ENCODE measurements at places on chromosomes 2 and 18.

DNA sequence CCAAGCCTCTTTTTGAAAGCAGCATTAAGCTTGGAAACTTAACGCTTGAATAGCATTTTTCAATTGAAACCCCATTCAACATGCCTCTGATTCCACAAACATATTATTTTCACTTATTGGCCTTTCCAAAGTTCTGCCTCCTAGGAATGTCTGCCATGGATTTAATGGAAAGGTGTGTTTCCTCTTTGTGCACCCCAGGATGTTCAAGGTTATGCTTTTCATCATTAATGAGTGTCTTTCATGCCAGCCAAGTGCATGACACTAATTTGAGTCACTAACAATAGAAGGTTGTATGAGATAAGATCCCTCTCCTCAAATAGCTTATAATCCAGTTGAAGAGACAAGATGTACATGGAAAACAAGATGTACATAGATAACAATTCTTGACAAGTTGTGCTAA is 84.7 kb downstream of the ALPK2 start:
- no peak overlapping the region for H3K27ac ChIP-seq
- H3K27me3 ChIP-seq: no peaks in the 10 kb centered on the region
- no peak for DNase-seq
- H3K36me3 ChIP-seq: no peaks in the 10 kb centered on the region

DNA sequence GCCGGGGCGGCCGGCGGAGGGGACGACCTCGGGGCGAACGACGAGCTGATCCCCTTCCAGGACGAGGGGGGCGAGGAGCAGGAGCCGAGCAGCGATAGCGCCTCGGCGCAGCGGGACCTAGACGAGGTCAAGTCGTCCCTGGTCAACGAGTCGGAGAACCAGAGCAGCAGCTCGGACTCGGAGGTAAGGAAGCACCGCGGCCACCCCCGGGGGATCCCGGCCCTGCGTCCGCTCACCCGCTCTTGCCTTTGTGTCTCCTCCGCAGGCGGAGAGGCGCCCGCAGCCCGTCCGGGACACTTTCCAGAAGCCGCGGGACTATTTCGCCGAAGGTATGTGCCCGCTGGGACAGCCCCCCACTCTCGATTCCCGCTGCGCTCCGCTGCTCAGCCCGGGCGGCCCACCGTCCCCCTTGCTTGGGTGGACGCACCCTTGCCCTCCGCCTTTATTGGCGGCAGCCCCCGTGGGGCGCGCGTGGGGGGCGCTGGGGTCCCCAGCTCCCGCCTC is 611 bp downstream of the TCF7L1 start:
- peak overlapping the region; percentile 83 for H3K4me3 ChIP-seq
- DNase-seq: peak; percentile 56
- no peaks in the 10 kb centered on the region for H3K36me3 ChIP-seq
- no peaks in the 10 kb centered on the region for H3K27me3 ChIP-seq
- H3K4me1 ChIP-seq: no peaks in the 10 kb centered on the region

GRCh38 chr2:101795033-101795432 is 97.5 kb downstream of the MAP4K4 start:
- DNase-seq: no peak
- peak overlapping the region; percentile 26 for H3K27ac ChIP-seq
- no peak overlapping the region for H3K4me3 ChIP-seq
- H3K4me1 ChIP-seq: no peaks in the 10 kb centered on the region
- no peaks in the 10 kb centered on the region for H3K36me3 ChIP-seq

DNA sequence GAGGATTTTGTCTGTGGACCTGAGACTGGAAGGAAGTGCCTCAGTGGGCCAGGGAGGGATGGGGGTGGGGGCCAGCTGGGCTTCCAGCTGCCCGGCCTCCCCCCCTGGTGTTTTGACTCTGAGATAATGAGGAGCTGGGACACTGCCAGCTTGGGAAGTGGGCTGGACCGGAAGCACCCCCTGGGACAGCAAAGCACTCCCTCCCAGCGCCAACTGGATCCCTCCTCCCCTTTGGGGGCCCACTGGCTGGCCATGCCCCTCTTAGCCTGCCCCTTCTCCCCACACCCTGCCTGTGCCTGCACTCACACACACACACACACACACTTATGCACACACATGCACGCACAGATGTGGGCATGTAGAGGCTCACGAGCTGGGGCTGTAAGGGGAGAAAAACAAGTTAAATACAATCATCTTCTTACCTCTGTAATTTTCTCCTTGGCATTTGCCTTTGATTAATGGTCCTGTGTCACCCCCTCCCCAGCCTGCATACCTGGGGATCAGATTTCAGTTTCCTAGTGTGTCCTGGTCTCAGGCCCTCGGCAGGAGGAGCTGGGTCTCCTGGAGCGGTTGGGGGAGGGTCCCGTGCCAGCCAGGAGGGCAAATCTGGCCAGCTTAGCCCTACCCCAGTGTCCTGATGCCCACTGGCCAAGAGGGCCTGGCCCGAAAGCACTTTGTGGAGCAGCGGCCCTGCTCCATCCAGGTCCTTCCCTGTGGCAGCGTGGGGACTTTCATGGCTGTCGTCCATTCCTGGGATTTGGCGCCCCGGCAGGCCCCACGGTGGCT is 3.6 kb downstream of the ITM2C start:
- peak overlapping the region; percentile 66 for H3K27ac ChIP-seq
- DNase-seq: no peak
- H3K4me3 ChIP-seq: no peak overlapping the region
- no peaks in the 10 kb centered on the region for H3K4me1 ChIP-seq

GRCh38 chr2:27208486-27209050 is 3.3 kb upstream of the ATRAID start:
- peaks cover 11% of the 10 kb centered on the region for H3K4me1 ChIP-seq
- no peak for DNase-seq
- no peaks in the 10 kb centered on the region for H3K27me3 ChIP-seq
- H3K4me3 ChIP-seq: no peak overlapping the region

DNA sequence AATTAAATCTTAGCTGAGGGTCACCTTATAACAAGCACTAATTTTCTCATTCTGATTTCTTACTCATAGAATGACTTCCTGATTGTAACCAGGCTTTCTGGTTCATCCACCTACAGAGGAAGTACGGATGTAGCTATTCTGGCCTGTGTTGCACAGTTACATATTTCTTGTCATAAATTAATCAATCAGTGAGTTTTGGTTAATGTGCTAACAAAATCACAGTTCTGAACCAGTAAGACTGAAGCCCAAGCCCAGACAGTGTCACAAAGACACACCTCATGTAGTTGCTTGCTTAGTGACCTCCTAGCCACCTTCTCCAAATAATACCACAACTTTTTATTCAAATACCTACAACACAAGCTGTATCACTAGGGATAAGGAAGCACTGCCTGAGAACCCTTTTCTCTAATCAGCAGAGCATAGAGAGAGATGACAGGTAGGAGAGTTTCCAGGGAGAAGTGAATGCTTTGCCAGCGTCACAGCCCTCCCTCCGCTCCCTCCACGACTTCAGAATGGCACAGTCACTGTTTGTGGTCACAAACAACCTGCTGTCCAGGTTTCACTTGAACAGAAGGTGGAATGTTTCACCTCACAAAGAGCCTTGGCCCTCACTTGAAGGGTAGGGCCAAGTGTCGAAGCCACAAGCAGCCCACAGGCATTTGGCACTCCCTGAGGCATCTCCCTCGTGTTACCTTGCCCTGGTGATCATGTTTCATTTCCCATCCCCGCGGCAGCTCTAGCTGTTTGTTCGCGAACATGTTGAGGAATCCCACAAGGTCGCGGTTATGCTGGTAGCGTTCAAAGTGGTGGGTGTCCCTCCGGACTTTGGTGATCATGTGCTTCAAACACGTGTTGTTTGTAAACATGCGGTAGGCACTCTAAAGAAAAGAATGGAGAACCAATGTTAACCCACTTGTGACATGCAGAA is 120.8 kb upstream of the STK17B start:
- no peaks in the 10 kb centered on the region for H3K27me3 ChIP-seq
- no peaks in the 10 kb centered on the region for H3K4me1 ChIP-seq
- H3K36me3 ChIP-seq: no peaks in the 10 kb centered on the region
- DNase-seq: no peak
- H3K27ac ChIP-seq: no peak overlapping the region
